ENCODE measurements at places on chromosomes 5 and 9.

DNA sequence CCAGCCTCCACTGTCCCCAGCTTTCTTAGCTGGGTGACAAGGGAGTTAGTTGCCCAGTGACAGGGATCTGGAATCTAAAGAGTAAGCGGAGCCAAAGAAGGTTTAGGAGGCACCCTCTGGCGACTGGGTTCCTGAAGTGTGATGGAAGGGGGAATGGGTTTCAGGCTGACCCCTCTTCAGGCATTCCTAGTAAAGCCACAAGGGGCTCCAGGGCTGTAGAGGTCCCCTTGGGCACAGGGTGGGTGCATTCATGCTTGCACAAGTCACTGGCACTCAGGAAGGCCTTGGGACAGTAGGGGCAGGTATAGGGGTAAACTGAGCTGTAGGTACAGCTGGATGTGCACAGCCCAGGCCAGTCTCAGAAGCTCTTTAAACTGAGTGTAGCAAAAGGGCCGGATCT is 74.2 kb downstream of the CPLANE1 start:
- DNase-seq: no peak

- DNase-seq: no peak
Observed at GRCh38 chr5:78005021-78005785, 229.1 kb upstream of the TBCA start.

GRCh38 chr5:173671121-173671949 is 54.9 kb upstream of the BOD1 start:
- DNase-seq: no peak

DNA sequence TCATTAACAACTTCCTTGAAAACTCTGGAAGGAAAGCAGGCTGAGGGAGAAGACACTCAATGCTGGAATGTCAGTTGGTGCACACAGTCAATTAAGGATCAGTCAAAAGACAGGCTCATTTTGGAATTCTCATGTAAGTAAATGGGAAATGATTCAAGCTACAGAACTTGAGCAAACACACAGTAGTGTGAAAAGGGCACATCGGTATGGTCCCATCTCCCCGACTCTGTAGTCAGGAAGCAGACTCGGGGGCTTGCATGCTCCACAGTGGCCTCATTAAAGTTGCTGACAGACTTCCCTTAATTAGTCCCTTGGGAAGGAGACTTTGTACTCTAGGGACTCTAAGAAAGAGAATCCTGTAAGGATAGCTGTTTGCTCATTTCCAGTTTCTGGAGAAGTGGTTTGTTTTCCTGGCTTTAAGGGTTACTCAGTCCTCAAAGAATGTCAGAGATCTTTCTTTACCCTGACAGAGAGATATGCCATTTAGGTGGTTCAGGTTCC is 339.2 kb downstream of the ADAMTS6 start:
- DNase-seq: no peak

GRCh38 chr9:121589986-121590385 is 61.4 kb upstream of the DAB2IP start:
- DNase-seq: no peak

DNA sequence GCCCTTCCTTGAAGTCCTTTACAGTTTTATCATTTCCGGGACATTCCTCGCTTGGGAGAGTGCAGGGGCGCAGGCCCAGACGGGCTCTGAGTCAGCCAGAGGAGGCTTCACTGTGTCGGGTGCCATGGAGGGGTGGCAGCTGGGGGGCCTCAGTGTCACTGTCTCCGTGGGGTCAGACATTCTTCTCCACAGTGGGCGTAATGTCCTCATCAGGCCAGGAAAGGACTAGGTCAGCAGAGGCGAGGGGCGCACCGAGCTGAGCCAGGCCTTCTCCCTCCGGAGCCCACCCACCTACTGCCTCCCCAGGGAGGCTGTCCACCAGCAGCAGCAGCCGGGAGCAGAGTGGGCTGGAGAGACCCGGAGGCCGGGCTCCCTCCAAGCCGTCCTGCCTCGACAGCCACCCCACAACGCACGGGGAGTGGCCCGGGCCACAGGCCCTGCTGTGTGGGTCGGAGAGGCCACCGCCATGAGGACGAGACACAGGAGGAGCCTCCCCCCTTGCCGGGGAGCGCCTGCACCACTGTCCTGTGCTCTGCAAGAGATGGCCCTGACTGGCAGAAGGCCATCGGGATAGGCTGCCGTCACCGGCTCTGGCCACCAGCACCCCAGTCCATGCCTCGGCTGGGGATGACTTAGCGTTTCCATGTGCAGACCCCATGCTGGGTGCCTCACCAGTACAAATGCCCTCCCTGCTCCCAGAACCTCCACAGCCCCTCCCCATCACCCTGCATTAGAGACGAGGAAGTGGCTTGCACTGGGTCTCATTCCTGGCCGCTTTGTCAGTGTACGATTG is 26.5 kb downstream of the SARDH start:
- DNase-seq: no peak

DNA sequence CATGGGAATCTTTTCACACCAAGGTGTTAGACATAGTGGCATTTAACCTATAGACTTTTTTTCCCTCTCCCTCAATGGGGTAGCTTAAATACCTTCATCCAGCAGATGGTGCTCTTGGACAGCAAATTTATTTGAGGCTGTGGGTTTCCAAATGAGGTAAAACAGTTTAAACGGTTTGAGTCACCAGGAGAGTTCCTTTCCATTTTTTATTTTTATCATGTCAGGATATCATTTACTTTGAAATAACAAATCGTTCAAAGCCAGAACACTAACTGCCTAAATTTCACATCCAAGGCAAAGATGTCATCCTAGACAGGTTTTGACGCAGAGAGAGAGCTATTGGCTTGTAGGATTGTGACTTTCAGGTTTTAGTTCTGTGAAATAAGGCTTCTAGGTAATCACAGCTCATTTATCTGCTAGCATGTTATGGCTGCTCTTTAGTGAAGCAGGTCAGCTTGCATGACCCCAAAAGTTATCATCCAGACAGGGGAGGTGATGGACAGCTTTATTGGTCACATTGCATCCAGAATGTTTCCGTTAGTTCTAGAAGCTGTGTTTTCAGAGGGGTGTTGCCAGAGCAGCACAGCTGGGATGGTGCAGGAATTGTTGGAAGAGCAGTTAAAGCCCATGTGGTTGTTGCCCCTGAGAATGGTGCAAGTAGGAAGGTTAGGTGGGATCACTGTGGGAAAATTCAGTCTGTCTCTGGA is 69.8 kb downstream of the KDM4C start:
- peak; percentile 15 for DNase-seq

GRCh38 chr5:158875272-158875679 is 224.4 kb downstream of the EBF1 start:
- peak; percentile 46 for DNase-seq

DNA sequence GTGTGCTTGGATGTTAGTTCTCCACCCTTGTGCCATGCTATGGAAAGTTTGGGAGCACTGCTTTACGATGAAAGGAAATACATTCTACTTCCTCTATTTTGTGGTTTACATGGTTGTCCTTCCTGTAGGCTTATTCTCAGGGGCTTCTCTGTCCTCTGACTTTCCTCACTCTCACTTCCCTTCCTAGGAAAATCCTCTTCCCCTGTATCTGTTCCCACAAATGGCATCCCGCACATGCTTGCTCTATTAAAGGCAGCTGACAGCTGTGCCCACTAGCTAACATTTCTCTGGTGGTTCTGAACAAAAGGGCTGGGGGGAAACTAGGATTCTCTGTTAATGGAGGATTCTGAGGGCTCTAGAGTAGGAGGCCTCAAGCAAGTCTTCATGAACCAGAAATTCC is 52.4 kb downstream of the FAM170A start:
- no peak for DNase-seq

GRCh38 chr9:134681061-134681661 is 39.6 kb downstream of the COL5A1 start:
- no peak for DNase-seq

DNA sequence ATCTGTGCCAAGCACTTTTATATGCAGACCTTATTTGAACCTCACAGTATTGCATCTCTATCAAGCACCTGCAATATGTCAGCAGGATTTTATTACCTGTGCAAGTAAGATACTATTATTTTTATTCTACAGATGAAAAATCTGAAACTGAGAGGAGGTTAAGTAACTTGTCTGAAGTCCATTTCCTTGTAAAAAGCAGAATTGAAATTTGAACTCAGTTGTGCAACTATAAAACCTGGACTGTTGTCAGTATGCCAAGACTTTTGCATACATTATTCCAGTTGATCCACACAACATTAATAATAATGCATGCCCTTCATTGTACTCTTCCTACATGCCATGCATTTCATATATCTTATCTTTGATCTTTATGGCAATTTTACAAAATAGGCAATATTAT is 82.2 kb upstream of the BRINP1 start:
- DNase-seq: no peak

- no peak for DNase-seq
Observed at GRCh38 chr5:143215690-143216089, 187.8 kb downstream of the NR3C1 start.

GRCh38 chr9:77455312-77455927 is 192.7 kb downstream of the GNA14 start:
- no peak for DNase-seq

GRCh38 chr5:95797301-95797700 is 25.2 kb downstream of the GLRX start:
- no peak for DNase-seq

GRCh38 chr5:155827949-155828348 is 499.0 kb upstream of the SGCD start:
- peak; percentile 57 for DNase-seq

GRCh38 chr5:134037160-134037559 is 32.4 kb upstream of the VDAC1 start:
- no peak for DNase-seq

DNA sequence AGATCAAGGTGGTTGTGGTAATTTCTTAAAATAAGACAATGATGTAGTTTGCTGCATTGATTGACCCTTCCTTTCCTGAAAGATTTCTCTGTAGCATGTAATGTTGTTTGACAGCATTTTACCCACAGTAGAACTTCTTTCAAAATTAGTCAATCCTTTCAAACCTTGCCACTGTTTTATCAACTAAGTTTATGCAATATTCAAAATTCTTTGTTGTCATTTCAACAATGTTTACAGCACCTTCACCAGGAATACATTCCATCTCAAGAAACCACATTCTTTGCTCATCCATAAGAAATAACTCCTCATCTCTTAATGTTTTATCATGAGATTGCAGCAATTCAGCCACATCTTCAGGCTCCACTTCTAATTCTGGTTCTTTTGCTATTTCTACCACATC is 43.8 kb downstream of the NR2F1 start:
- DNase-seq: no peak

- no peak for DNase-seq
Observed at GRCh38 chr5:172351240-172351778, 67.7 kb upstream of the UBTD2 start.

DNA sequence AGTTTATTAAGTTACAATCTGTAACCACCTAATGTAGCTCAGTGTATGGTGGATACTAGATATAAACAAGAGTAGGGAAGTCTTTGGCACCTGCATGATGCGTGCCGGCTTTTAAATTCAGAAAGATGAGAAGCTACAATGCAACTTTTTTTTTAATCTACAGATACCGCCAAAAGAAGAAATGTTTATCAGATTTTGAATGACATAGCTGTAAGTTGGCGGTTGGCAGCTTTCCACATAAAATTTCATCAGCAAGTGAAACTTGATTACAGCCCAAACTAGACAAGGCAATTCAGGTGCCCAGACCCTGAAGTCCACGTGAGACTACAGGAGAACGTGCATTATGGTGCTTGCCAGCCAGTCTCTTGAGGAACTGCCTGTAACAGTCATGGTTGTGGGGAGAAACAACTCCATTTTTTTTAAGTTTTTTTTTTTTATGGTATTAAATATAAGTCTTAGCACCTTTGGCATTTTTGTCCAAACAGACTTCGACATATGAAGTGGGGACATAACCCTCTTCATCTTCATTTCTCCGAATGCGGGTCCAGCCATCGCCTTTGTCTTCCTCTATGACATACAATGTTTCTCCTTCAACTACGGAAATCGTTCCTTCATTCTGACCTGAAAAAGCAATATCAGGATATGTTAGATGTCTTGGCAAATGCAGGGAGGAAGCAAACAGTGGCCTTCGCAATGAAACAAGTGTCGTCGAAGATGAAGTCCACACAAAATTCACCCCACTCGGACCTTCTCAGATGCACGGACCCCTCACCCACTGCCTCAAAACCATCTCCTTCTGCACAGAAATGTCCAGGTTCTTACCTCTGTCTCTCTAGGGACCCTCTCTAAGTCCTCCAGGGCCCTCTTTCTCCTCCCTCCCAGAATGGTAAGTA is 60.4 kb downstream of the USP20 start:
- DNase-seq: no peak

DNA sequence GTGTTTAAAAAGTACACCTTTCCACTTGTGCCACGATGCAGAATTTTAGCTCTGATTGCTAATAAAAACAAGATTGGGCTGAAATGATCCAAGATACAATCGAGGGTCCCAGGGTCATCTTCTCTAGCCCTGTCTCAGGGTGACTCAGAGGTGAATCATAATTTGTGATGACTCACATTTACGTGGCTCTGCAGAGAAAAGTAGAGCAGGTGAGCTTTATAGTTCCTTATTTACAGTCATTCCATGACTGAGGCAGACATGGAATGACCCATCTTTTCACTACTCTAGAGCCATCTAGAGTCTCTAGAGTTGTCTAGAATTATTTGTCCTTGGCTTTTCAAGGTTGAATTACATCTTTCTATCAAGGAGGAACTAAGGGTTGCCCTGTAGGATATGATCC is 155.2 kb downstream of the GAS1 start:
- DNase-seq: no peak

DNA sequence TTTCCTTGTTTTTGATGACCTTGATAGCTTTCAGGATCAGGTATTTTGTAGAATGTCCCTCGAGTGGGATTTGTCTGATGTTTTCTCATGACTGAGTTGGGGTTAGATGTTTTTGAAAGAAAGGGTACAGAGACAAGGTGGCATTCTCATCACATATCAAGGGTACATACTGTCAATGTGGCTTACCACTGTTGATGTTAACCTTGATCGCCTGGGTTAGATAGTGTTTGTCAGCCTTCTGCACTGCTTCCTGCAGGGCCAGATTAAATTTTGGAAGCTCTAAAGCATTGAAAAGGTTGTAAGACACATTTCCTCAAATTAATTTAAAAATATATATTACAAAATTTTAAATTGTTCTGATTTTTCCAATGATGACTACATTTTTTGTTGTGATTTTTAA is 287.4 kb upstream of the ACTBL2 start:
- DNase-seq: no peak

- DNase-seq: no peak
Observed at GRCh38 chr9:124784509-124784908, 7.6 kb downstream of the OLFML2A start.

DNA sequence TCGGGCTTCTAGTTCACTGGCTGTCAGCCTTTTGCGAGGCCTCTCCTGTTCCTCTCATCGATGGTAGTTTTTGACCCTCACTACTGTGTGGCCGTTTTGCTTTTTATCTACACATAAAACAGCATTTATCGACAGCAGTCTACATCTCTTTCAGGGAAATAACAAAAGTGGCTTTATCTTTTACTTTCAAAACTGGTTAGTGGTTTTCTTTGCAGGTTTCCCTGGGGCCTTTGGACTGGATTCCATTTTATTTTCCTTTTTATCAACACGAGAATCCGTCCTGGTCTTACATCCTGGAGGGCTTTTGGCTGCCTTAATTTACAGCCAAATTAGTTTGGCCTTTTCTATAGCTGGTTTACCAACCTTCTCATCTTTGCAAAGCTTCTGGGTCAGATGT is 793 bp upstream of the PKD2L2 start:
- no peak for DNase-seq
